T-helper 2 cell treated with Interferon-gamma antibody and Interleukin-4, amounts not matched to agents 5 μg/mL and 100 μg/mL, for 36 hours (primary cell): ENCODE measurements at places on chromosomes 7 and 10.

DNA sequence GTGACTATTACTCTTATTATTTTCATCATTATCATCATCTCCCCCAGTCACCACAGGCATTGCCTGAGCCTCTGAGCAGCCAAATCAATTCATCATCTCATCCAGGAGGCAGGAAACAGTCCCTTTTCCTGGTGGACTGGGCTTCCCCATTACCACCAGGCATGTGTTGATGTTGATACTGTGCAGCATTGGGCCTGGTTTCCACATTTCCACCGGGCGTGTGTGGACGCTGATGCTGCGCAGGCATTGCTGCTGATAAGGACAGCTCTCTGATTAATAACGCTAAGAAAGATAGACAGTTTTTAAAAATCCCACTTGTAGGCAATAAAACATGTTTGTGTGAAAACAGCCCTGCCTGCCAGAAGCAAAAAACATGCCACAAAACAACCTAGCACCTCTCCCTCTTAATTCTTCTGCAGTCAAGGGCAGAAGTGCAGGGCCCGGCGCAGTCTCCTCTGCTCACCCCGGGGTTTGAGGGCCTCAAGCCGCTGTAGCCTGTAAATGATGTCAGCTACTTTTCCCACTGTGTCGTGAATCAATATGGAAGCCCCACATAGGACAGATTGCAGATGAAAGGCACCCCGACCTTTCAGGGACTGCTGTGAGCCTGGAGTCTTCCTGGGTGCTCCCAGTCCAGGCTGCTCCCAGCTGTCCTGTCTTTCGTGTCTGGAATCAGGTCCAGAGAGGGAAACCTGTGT is 216.0 kb downstream of the WDR37 start:
- H3K27ac ChIP-seq, result no peak overlapping the region
- H3K4me3 ChIP-seq, result no peak overlapping the region
- H3K27me3 ChIP-seq, result peaks cover 3% of the 10 kb centered on the region
- no peaks in the 10 kb centered on the region for H3K36me3 ChIP-seq
- H3K4me1 ChIP-seq, result no peaks in the 10 kb centered on the region

GRCh38 chr10:112565434-112566053 is 118.5 kb downstream of the VTI1A start:
- DNase-seq, result no peak
- H3K27me3 ChIP-seq, result no peaks in the 10 kb centered on the region
- H3K4me1 ChIP-seq, result no peaks in the 10 kb centered on the region
- no peak overlapping the region for H3K27ac ChIP-seq
- H3K4me3 ChIP-seq, result no peak overlapping the region
- no peaks in the 10 kb centered on the region for H3K36me3 ChIP-seq

- H3K27ac ChIP-seq, result no peak overlapping the region
- no peak for DNase-seq
- H3K4me3 ChIP-seq, result no peak overlapping the region
- H3K36me3 ChIP-seq, result peaks cover 17% of the 10 kb centered on the region
- H3K27me3 ChIP-seq, result no peaks in the 10 kb centered on the region
These were observed 47.4 kb downstream of the PRPF18 start for GRCh38 chr10:13634207-13634606.

- H3K4me1 ChIP-seq, result no peaks in the 10 kb centered on the region
- peaks cover 28% of the 10 kb centered on the region for H3K27me3 ChIP-seq
- no peak for DNase-seq
- H3K4me3 ChIP-seq, result no peak overlapping the region
- H3K27ac ChIP-seq, result no peak overlapping the region
- H3K36me3 ChIP-seq, result no peaks in the 10 kb centered on the region
These were observed 282.3 kb downstream of the KLF6 start for GRCh38 chr10:3502673-3503072.

- no peaks in the 10 kb centered on the region for H3K4me1 ChIP-seq
- no peak overlapping the region for H3K27ac ChIP-seq
- no peaks in the 10 kb centered on the region for H3K27me3 ChIP-seq
- DNase-seq, result no peak
These were observed 176.9 kb upstream of the ZWINT start for GRCh38 chr10:56537984-56538383.

GRCh38 chr7:82810558-82811259 is 352.0 kb downstream of the PCLO start:
- H3K4me3 ChIP-seq, result no peak overlapping the region
- DNase-seq, result no peak
- no peaks in the 10 kb centered on the region for H3K36me3 ChIP-seq
- no peaks in the 10 kb centered on the region for H3K27me3 ChIP-seq
- no peak overlapping the region for H3K27ac ChIP-seq

- no peak overlapping the region for H3K27ac ChIP-seq
- H3K4me1 ChIP-seq, result no peaks in the 10 kb centered on the region
- DNase-seq, result no peak
- H3K4me3 ChIP-seq, result no peak overlapping the region
- H3K36me3 ChIP-seq, result no peaks in the 10 kb centered on the region
These were observed 565.4 kb upstream of the NRP1 start for GRCh38 chr10:33899578-33900531.

GRCh38 chr7:30168835-30169573 is 34.2 kb downstream of the MTURN start:
- no peak overlapping the region for H3K27ac ChIP-seq
- H3K36me3 ChIP-seq, result no peaks in the 10 kb centered on the region
- no peak overlapping the region for H3K4me3 ChIP-seq
- no peak for DNase-seq
- H3K27me3 ChIP-seq, result peaks cover 4% of the 10 kb centered on the region

GRCh38 chr10:125249948-125250347 is 89.6 kb upstream of the CTBP2 start:
- no peaks in the 10 kb centered on the region for H3K27me3 ChIP-seq
- no peak overlapping the region for H3K27ac ChIP-seq
- no peak for DNase-seq
- no peaks in the 10 kb centered on the region for H3K4me1 ChIP-seq

GRCh38 chr7:91342346-91342745 is 78.1 kb downstream of the FZD1 start:
- H3K27ac ChIP-seq, result no peak overlapping the region
- no peaks in the 10 kb centered on the region for H3K4me1 ChIP-seq
- no peak overlapping the region for H3K4me3 ChIP-seq

DNA sequence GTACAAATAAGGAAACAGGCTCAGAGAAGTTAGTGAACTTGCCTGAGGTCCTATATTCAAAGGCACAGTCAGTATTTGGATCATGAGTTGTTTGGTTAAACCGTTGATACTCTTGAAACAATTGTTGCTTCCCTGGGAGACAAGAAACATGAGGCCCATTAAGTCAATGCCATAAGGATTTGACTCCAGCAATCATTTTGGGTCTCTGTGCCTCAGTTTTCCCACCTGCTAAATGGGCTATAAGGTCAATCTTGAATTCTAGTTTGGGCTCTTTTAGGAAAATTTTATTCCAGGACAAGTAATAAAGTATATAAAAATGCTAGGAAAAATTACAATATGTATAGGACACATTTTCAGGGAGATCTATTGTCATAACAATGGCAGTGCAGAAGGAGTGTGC is 202.1 kb downstream of the TMEM26 start:
- H3K27ac ChIP-seq, result no peak overlapping the region
- H3K4me3 ChIP-seq, result no peak overlapping the region
- no peaks in the 10 kb centered on the region for H3K36me3 ChIP-seq
- peaks cover 2% of the 10 kb centered on the region for H3K4me1 ChIP-seq
- H3K27me3 ChIP-seq, result peaks cover 2% of the 10 kb centered on the region
- DNase-seq, result no peak

DNA sequence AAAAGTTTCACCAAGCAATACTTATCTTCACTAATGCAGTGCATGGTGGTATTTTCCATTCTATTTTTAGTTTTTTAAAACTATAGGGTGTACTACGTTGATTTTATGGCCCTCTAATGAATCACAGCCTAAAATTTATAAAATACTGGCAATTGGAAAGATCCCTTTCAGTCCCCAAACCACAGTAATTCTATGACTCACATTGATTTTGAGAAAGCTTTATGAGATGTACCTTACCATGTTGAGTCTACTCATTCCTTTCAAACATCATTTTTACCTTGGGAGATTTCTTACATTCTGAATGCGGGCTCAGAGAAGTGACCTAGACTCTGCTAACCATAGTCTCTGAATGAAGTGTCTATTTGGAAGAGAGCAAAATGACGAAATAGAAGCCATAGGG is 141.6 kb downstream of the GPR85 start:
- H3K4me3 ChIP-seq, result no peak overlapping the region
- no peak for DNase-seq
- no peak overlapping the region for H3K27ac ChIP-seq

DNA sequence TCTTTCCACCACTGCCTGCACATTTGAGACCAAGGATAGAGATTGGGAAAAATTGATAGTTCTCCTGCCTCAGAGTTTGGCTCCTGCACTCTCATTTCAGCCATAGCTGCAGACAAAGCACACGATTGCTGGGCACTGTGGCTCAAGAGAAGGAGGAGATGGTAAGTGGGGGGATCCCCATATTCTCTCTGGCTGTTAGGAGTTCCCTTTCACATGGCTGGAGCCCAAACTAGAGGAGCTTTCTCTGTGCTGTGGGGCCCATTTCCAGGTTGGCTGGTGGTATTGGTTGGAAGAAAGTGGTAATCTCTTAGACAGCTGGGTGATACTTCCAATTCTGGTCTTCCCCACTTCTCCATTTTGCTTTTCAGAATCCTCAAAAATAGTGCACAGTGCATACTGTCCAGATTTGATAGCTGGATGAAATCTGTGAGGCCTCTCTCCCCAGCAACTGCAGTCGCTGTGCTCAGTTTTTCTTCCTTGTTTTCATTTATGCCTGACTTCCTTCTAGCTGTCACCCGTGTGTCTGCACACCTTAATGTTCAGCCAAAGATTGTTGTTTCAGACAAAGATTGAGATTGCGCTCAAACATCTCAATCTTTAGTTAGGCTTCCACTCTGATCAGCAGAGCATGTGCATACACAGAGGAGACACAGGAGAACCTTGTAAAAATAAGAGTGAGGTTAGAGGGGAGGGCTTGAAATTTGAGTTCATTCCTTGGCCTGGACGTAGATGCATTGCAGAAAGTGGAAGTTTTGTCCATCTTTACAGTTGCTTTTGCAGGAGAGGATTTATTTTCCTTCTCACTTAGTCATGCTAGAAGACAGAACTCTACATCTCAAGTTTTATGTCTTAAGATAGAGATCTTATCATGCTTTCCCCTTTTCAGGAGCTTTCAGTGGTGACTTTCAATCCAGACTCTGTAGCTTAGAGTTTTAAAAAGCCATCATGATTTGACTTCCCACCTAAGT is 28.6 kb downstream of the RABGEF1 start:
- DNase-seq, result no peak
- no peaks in the 10 kb centered on the region for H3K27me3 ChIP-seq
- H3K4me3 ChIP-seq, result no peak overlapping the region
- H3K4me1 ChIP-seq, result peaks cover 21% of the 10 kb centered on the region

DNA sequence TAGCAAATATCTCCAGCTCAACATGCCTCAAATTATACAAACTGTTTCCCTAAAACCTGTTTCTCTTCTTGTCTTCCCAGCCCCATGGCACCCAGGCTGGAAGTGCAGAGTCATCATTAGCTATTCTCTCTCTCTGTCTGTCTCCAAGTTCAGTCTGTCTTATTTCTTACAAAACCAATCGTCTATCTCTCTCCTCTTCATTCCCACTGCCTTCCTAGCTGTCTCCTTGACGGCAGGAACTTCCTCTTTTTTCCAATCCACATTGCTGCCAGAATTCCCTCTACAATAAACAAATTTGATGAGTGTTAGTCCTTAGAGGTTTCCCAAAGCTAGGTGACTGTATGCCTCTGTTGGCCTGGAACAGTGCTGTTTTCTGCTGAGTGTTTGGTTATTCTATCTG is 14.9 kb upstream of the ZNRF2 start:
- no peaks in the 10 kb centered on the region for H3K4me1 ChIP-seq
- DNase-seq, result no peak
- no peak overlapping the region for H3K27ac ChIP-seq
- H3K36me3 ChIP-seq, result no peaks in the 10 kb centered on the region

GRCh38 chr10:14356921-14357320 is 26.2 kb upstream of the FRMD4A start:
- H3K27me3 ChIP-seq, result peaks cover 6% of the 10 kb centered on the region
- no peaks in the 10 kb centered on the region for H3K4me1 ChIP-seq
- no peaks in the 10 kb centered on the region for H3K36me3 ChIP-seq
